ENCODE measurements at places on chromosomes 2 and 18. TPM values are rescaled to one million over a fixed set of nuclear protein-coding genes. Genes with fewer than 3 reads are reported as not detected.

The DOK1 gene
- total RNA-seq, result 45.2 TPM

The RMC1 gene
- 54.9 TPM for total RNA-seq

The KATNAL2 gene
- 0.55 TPM for total RNA-seq

The C2orf81 gene
- 1.6 TPM for total RNA-seq

The GNLY gene
- 569 TPM for total RNA-seq

The NOSTRIN gene
- total RNA-seq, result not detected

DNA sequence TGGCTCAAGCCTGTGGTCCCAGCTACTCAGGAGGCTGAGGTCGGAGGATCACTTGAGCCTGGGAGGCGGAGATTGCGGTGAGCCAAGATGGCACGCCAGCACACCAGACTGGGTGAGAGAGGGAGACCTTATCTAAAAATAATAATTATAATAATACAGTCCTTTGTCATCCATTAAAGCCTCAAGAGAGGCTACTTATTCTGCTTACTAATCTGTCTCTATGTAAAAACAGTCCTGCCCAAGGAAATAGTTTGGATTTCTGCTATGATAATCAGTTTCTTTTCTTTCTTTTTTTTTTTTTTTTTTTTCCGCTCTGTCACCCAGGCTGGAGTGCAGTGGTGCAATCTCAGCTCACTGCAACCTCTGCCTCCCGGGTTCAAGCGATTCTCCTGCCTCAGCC lies 228.3 kb downstream of the C1D start:
- H3K27ac ChIP-seq, result no peak overlapping the region
- no peaks in the 10 kb centered on the region for H3K27me3 ChIP-seq
- no peak overlapping the region for H3K4me3 ChIP-seq
- no peaks in the 10 kb centered on the region for H3K4me1 ChIP-seq

GRCh38 chr2:133726973-133727372 lies 158.7 kb upstream of the NCKAP5 start:
- no peak overlapping the region for H3K27ac ChIP-seq
- no peak overlapping the region for H3K4me3 ChIP-seq
- H3K4me1 ChIP-seq, result no peaks in the 10 kb centered on the region
- no peaks in the 10 kb centered on the region for H3K27me3 ChIP-seq

DNA sequence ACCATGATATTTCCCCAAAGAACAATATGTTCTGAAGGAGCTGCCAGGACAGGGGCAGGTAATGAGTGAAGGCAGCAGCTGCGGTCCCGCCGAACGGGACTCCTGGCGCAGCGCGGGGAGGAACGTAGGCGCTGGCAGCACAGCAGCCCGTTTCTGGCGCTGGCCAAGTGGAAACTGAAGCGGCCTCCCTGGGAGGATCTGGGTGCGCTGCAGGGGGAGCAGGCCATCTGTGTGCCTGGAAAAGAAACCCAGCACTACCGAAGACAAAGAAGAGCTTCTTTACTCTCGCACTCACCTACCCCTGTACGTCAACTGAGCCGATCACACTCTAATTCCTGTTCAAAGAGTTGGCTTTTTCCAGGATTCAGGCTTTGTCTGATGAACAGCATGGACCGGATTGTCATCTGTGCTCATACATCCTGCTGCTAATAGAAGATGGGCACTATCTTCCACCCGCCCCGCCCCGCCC lies 11.8 kb downstream of the G6PC2 start:
- H3K4me1 ChIP-seq, result peaks cover 19% of the 10 kb centered on the region
- DNase-seq, result no peak
- no peak overlapping the region for H3K27ac ChIP-seq
- peaks cover 30% of the 10 kb centered on the region for H3K27me3 ChIP-seq

- H3K36me3 ChIP-seq, result no peaks in the 10 kb centered on the region
- no peaks in the 10 kb centered on the region for H3K27me3 ChIP-seq
- DNase-seq, result no peak
- H3K4me1 ChIP-seq, result no peaks in the 10 kb centered on the region
- H3K4me3 ChIP-seq, result no peak overlapping the region
- H3K27ac ChIP-seq, result no peak overlapping the region
These were observed 612.4 kb downstream of the FBXO15 start for GRCh38 chr18:73535189-73535588.

DNA sequence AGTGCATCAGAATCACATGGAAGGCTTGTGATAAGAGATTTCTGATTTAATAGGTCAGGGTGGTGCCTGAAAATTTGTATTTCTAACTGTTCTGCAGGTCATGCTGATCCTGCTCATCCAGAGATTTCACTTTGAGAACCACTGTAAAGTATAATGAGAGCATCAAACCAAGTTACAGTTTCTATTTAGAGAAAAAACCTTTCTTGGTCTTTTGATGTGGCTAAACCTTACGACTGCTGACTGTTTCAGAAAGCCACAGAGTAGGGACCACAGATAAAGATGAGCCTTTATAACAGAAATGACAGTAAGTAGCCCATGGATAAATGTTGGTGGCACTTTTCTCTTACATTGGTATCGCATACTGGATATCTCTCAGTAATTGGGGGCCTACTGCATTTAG lies 109.4 kb upstream of the FANCL start:
- no peaks in the 10 kb centered on the region for H3K36me3 ChIP-seq
- peaks cover 5% of the 10 kb centered on the region for H3K4me1 ChIP-seq
- H3K27ac ChIP-seq, result no peak overlapping the region
- H3K4me3 ChIP-seq, result no peak overlapping the region
- peaks cover 46% of the 10 kb centered on the region for H3K27me3 ChIP-seq

All from activated CD4-positive, alpha-beta memory T cell treated with anti-CD3 and anti-CD28 coated beads, Interleukin-2, amount 10 ng/mL, durations not matched to agents 7 days and 5 days (primary cell).